ENCODE measurements at places on chromosomes 3 and 15.

DNA sequence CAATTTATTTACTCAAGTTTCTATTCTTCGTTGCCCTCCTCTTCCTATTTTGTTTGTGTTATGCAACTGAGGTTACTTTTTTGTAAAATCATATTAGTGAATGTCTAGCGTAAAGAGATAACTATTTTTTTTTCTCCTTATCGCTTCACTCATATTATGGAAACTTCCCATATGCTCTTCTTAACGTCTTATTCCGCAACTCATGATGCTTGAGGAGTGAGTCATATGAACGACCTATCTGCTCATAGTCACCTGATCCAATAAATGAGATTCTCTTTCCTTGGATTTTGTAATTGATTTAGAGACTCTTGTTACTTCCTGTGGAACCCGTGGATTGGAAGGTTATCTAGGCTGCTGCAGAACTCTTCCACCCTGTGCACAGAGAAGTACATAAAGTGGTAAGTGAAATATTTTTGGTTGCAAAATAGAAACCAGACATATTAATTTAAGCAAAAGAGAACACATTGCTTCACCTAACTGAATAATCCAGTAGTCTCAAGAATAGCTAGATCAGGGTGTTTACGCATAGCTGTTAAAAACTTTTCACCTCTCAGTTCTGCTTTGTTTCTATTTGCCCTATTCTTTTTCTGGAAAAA is 719.3 kb upstream of the SGO1 start:
- no peak for DNase-seq

DNA sequence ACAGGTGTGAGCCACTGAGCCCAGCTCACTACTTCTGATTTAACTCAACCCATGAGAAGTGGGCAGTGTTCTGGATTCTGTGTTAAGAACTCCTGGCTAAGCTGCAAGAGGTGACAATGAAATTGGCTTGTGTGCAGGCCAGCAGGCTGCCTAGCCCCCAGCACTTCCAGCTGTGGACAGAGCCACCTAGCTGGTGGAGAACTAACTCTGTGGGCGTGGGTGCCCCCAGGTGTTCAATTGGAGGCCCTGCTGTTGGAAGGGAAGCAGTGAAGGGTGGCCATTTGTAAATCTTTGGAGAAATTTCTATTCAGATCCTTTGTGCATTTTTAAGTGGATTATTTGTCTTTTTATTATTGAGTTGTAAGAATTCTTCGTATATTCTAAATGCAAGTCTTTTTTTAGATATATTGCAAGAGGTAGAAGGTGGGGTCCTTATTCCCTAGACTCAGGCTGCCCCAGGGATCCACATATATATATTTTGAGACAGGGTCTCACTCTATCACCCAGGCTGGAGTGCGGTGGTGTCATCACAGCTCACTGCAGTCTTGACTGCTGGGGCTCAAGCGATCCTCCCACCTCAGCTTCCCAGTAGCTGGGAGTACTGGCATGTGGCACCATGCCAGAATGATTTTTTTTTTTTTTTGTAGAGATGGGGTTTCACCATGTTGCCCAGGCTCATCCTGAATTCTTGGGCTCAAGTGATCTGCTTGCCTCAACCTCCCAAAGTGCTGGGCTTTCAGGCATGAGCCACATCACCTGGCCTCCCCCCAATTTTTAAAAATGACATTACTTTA is 7.2 kb upstream of the SCAMP5 start:
- no peak for DNase-seq

DNA sequence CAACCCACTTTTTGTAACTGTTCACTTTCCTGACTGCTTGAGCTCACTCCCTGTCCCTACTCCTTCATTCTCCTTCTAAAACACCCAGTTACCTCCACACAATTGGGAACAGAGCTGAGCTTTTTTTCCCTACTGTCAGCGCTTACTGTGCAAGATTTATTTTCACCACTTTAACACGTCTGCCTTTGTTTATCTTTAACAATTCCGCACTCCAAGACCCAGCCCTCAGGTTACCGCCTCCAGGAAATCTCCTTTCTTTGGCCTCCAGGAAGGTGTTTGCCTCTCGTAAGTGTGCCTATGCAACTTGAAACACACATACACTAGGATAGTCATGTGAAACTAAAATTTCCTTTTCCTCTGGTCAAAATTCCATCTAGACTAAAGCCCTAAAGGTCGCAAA is 271.9 kb upstream of the TPRG1 start:
- no peak for DNase-seq

- DNase-seq = no peak
Observed at GRCh38 chr15:71325481-71325880, 210.2 kb downstream of the THSD4 start.

DNA sequence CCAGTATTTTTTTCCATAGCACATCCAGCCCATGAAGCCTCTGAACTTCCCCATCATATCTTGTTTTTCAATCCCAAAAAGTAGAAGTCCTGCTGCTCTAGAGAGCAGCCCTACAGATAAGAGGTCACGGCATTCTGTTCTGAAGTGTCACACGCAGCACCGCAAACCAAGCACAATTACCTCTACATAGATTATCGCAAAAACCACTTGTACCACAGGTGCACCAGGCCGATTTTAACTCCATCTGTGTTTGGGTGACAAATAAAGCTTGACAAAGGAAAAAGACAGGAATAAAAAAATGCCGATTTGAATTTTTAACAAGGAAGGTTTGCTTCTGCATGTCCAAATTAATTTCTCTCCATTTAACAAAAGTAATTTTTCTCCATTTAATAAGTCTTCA is 113.7 kb downstream of the MYO5A start:
- DNase-seq = no peak

DNA sequence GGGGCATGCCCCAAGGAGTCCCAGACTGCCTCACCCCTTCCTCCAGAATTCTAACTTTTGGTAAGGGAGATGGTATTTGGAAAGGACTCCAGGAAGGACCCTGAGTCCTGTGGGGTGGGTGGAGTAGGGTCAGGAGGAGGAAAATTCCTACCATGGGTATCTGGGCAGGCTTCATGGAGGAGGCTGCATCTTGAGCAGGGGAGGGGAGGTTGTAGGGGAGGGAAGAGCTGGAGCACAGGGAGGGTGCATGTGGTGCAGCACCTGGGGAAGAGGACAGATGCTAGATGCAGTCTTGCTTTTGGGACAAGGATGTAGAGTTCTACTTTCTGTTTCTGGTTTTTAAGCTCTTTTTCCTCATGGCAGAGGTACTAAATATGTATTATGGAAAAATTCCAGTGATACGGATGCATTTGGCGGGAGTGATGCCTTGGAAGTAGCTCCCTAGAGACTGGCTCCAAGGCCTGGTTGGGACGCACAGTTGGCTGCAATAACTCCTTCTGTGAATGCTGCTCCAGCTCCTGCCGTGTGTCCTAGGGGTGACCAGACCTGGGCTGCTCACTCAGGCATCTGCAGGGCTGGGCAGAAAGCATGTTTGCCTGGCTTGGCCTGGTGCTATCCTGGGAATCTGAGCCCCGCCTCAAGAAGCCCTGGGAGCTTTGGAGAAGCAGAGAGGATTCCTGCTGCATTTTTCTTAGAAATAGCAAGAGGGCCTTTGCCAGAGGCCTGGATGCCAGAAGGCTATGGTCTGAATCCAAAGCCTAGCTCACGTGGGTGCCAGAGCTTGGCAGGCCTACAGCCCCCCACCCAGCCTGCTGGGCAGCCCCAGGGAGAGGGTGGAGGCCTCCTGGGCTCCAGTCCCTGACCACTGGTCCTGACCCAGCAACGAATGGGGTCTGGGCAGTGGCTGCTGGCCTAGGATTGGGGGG is 10.1 kb downstream of the SEMA3F start:
- no peak for DNase-seq

DNA sequence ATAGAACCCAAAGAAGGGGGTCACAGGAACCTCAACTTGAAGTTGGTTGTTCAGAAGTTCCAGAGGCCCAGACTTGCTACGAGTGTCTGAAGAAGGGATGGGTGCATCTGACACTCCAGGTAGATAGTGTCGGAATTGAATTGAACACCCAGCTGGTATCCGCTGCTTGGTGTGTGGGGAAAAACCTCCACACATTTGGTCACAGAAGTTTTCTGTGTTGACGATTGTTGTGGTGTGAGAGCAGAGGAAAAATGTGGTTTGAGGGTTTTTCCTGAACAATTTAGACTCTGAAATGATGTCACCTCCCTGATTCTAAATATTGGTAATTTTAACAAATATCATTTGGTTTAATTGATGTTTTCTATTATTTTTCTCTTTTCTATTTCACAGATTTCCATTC is 218.8 kb upstream of the CTNNB1 start:
- no peak for DNase-seq

GRCh38 chr15:100762913-100763834 is 116.5 kb upstream of the ALDH1A3 start:
- DNase-seq = no peak

DNA sequence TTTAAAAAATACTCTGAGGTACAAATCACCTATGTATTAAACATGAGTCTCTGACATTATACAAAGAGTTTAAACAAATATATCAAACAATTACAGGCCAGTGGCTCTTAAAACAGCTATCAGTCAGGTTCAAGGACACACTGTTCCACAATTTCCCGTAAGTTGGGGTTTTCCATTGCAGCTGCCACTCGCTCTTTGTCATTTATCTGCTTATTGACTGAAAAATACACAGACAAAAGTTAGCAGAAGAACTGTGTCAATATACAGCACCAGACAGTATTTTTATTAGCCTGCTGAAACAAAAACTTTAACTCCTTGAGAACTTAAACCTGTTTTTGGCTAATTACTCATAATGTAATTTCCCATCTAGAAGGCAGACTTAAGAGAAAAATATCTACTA is 20.8 kb downstream of the CIAO2A start:
- DNase-seq = no peak

GRCh38 chr3:63832395-63832794 is 13.3 kb downstream of the C3orf49 start:
- no peak for DNase-seq

DNA sequence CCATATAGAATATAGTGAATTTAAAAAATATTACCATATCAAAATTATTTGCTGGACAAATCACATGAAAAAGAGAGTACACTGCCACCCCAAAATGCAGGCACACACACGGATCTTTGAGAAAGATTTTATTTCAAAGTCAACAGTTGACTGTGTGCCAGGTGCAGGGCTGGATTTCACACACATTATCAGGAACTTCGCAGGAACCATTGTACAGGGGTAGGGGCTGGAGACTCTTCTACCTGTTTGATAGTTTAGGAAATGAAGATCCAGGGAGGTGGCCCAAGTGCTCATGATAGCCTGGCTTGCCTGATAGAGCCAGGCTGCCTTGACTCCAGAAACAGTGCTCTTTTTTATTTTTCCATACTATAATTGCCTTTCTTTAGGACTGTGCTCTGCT is 54.2 kb downstream of the IL1RAP start:
- no peak for DNase-seq

DNA sequence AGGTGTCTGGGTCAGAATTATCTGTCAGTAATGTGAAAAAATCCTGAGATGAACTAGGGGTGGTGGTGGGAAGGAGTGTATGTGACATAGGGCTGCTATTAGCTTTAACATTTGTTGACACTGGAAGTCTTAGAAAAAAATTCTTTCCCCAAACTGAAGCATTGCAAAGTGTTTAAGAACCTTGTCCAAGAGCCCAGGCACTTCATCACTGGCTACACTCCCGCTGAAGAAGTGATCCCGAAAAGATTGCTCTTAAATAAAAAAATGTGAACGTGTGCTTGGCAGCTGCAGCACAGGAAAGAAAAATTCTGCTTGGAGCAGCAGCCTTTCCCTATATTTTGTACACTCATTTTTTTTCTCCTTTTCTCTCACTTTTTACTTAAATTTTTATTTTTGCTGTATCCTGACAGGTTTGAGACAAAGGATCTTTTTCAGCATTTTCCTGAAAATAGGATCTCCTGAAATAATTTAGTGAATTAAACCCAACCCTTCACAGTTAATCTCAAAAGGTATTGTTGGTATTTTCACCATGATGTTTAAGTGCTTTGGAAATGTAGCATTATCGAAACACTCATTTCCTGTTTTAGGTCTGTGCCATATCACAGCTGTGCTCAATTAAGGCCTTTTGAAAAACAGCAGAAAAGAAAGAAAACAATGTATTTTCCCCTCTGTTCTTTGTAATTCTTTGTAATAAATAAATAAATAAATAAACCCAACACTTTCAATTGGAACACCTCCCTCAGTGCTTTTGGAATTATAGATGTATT is 477.6 kb downstream of the ZNF385D start:
- no peak for DNase-seq

DNA sequence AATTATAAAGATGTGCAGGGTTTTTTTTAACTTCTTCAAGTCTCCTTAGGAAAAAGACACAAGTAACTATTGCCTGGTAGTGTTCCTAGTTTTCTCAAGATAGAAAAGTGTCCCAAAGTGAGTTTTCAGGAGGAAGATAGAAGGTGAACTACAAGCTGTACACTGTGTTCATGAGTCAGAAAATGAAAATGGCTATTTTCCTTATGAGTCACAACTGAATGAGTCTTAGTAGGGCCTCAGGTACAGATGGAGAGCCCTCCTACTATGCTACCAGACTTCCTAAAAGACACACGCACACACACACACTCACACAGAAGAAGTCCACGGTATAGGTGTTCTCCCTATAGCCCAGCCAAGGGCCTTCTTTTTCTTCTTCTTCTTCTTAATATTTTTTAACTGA is 3.1 kb downstream of the MYO1E start:
- no peak for DNase-seq

DNA sequence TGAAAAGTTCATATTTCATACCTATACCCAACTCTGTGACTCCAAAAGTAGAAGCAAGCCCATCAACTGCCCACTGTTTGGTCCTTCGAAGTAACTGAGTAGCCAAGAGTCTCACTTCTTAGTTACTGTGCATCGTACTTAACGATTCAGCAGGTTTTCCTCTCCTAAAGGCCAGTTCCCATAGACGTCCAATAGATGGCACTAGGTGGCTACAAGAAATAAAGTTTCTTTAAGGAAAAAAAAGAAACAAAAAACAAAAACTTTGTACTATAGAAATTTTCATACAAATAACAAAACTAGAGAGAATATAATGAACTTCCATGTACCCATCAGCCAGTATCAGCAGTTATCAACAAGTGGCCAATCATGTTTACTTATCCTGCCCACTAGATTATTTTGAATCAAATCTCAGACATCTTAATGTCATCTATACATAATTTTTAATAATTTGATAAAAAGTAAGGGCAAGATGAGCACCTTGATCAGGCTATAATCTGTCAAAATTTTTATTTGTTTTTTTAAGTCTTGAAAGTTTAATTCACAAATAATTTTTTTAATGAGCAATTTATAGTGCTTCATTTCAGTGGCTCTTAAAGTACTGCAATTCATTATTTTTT is 63.8 kb upstream of the ACP3 start:
- DNase-seq = peak; percentile 75

DNA sequence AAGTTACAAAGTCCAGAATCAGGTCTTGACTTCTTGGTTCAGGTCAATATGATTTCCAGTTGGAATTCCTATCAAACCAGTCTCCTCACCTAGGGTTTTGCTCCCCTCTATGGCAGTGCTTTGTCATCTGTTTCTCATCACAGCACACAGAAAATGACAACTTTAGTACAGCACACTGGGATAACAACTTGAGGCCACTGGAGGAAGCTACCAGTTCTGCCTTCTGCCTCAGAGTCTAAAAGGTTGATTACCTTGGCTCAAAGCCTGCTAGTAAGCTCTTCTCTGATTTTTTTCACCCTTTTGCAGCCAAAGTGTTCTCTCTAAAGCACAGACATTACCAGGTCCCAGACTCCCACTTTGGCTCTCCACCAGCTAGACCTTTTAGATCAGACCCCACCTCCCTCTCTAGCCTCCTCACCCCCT is 24.8 kb upstream of the TRIM59 start:
- DNase-seq = no peak
